ENCODE measurements at places on chromosomes 1 and 21.

DNA sequence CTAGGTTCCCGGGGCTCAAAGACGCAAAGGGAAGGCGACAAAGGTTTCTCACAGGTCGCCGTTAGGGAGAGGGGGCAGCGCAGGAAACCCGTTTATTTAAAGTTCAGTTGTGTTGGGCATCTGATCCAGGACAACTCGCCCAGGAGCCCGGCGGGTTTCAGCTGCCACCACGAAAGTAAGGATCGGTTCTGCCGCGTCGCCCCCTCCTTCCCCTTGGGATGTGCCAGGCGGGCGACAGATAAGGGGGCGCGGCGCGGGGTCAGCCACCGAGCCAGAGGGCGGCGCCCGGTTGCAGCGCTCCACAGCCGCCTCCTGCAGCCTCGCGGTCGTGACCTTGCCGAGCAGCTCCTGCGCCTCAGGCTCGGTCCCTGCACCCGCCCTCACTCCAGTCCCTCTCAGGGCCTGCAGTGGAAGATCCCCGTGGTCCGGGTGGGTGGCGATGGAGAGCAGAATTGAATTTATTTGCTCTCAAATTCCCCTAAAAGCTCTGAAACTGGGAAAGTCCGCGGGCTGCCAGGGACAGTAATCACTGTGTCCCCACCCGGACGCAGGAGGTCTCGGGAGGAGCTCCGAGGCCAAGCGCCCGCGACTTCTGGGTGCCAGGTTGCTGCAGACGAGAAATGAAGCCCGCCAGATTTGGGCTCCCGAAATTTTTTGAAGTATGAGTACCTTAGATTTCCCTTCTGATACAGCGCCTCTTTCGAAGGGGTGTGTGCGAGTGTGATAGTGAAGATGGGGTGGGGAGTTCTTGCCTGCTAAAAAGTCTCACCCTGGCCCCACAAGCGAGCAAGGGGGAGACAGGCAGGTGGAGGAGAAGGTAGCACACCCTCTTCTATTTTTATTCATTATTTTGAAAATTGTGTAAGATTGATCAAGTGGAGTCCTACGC lies 28.4 kb upstream of the NFIA start:
- DNase-seq: no peak

- no peak for DNase-seq
These were observed 350.2 kb downstream of the ZNF326 start for GRCh38 chr1:90344963-90345730.

DNA sequence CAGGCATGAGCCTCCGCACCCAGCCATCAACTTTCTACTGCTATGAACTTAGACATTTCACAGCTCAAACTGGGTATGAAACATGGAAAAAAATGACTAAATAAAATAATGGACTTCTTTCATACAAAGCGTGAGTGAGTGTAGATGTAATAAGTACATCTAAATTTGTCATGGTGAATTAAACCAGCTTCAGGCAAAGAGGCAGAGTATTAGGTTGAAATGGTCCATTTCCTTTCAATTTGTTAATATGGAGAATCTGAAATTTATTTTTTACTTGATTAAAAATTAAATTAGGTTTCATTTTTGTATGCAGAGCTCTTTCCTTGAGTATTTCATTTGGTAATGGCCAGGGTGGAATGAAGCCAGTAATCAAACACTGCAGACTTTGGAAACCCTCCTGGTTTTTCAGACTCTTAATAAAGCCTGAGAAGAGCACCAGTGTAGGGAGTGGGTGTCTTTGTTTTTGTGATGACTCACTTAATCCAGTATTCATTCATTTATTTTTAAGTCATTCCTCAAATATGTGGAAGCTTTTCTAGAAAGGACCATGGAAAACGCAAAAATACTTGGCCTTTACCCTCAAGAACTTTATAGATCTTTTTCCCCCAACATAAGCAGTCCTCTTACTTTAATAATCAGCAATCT lies 49.2 kb downstream of the ALG14 start:
- peak; percentile 77 for DNase-seq

GRCh38 chr1:41891199-41891896 lies 27.4 kb downstream of the HIVEP3 start:
- DNase-seq: no peak

- DNase-seq: no peak
These were observed 5.7 kb downstream of the AHDC1 start for GRCh38 chr1:27598295-27598687.

GRCh38 chr1:91022518-91022929 lies 689 bp upstream of the ZNF644 start:
- DNase-seq: no peak

DNA sequence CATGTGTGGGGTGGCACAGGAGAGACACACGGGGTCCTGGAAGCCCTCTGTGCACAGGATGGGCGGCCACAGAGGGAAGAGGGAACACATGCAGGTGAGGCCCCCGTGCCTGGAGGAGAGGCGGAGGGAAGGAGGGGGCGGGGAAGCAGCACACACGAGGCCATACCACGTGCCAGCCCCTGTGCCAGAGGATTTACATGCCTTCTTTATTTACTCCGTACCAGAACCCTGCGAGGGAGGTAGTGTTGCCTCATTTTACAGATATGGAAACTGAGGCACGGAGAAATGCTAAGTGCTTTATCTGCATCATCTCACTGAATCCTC lies 56.1 kb downstream of the ARHGEF10L start:
- DNase-seq: no peak

DNA sequence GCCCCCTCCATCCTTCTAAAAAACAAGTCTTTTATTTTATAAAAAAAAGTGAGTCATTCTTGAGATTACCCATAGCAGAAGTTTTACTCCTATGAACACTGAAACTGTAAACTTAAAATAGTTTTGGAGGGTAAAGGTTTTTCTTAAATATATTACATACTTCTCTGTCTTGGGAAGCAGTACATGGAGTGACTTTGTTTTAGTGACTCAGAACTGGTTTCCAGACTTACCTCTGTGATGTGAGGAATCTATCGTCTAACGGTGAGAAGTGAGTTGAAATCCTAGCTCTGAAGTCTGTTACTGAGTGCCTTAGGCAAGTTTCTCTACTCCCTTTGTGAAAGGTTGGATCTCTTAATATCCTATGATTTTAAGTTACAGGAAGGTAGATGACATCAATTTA lies 176.3 kb upstream of the POU3F1 start:
- DNase-seq: no peak

DNA sequence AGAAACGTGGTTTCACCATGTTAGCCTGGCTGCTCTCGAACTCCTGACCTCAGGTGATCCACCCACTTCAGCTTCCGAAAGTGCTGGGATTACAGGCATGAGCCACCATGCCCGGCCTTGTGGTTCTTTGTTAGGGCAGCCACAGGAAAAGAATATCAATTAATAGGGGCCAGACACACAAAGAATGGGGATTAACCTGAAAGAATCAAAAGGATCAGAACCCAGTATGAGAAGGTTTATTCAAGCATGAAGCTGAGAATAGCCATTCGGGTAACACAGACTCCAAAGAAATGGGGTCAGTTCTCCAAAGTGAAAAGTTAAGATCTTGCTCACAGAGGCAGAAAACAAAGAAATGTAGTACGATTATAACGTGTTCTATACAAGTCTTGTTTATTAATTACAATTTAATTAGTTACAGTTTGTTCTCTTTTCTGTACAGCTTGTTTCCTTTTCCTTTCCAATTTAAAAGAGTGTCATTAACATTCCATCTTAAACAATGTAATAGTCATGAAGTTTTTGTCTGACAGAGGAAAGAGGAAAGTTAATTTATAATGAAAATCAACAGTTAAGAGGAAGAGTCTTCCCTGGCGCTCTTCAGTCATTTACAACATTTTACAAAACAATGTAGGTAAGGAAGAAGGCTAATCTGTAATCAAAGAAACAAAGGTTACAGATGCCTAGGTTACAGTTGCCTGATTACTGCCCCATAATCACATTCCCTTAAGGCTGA lies 51.3 kb upstream of the SLC45A1 start:
- DNase-seq: no peak
